Stimulated activated CD4-positive, alpha-beta T cell treated with anti-CD3 and anti-CD28 coated beads, Interleukin-4, amount 100 ng/mL, for 1 hour (primary cell): ENCODE measurements at places on chromosomes 5 and 9.

GRCh38 chr9:109088221-109088620, 31.5 kb downstream of the TMEM245 start:
- no peak for DNase-seq

DNA sequence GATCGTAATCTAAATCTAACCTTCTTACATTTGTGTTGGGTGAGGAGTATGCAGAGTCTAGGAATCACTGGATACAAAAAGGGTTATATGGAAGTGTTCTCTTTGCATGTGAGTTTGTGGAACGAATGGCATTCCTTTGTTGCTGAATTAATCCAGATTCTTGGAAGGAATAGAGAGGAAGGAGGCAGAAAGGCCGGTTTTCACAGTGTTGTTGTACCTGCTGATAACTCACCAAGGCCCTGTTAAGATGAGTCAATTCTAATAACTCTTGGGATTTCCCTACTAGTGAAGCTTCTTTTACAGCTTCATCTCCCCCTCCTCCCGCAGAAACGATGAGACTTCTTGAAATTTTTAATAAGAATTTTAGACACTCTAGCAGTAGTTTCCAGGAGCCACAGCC, 84.0 kb downstream of the ZSWIM6 start:
- no peak for DNase-seq

DNA sequence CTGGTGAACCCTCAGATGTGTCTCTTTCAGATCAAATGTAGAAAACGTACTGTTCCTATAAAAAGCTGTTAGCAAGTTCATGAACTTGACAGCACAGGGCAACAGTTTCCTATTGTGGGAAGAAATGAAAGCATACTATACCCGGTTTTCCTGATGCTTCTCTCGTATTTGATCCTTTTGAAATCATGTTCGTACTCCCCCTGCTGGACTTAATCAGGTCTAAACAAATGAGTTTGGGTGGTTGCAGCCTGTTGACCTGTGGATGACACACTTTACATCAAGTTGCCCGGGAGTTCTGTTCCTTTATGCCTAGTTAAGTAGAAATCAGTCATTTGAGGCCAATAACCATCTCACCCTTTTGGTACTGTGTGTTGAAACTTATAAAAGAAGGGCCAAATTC, 1992.3 kb downstream of the MAT2B start:
- no peak for DNase-seq

DNA sequence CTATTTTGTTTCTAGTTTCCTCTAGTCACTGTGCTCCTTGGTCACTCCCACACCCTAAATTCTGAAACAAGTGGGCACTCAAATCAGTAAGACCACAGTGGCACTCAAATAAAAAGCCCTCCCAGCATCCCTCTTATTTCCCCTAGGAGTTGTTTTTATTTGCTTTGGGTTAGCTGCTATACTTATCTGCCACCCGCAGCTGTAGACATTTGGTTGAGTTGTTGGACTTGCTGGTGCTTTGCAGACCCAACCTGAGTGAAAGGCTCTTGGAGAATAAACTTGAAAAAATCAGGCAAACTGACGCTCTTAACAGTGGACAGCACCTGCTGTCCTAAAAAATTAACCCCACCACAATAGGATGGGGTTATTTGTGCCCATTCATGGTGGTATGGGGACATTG, 203.0 kb downstream of the SPATA31A6 start:
- DNase-seq: no peak

GRCh38 chr5:26003966-26004365, 1034.4 kb downstream of the CDH9 start:
- DNase-seq: no peak

- DNase-seq: no peak
These were observed 65.0 kb upstream of the CTXN3 start for GRCh38 chr5:127583866-127584265.

GRCh38 chr9:105921057-105921726, 226.9 kb downstream of the TMEM38B start:
- DNase-seq: no peak

GRCh38 chr5:37005946-37006540, 129.5 kb downstream of the NIPBL start:
- DNase-seq: no peak

DNA sequence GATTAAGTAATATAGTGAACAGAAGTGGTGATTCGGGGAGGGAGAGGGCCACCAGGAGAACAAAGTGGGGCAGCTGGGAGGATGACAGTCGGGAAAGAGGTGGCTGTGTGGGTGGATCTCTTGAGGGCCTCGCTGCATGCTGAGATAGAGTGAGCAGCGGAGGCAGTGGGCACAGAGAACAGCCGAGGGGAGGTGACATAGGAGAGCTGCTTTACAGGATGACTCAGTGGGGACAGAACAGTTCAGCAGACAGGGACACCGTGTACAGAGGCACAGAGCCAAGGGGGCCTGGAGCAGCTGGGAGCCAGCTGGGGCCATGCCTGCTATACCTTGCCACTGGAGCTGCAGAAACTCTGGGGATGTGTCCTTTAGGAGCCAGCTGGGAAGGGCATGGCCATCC, 273.9 kb downstream of the GADD45G start:
- DNase-seq: no peak

- no peak for DNase-seq
These were observed 3.3 kb upstream of the CLTA start for GRCh38 chr9:36187414-36187813.

DNA sequence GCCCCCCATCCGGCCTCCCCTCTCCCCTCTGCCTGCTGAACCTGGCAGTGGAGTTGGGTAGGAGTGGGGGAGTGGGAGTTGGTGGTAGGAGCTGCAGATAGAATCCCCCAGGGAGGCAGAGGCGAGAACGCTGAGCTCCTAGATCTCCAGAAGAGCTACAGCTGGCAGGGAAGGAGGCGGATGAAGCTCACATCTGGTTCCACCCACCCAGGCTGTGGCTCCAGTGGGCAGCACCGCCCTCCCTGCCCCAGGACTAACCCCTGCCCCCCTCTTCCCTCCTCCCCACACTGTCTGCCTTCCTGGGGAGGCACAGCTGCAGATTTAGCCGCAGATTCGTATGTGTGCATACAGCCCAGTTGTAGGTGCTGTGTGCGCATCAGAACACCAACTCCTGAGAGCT, 34.2 kb downstream of the C9orf50 start:
- DNase-seq: no peak

DNA sequence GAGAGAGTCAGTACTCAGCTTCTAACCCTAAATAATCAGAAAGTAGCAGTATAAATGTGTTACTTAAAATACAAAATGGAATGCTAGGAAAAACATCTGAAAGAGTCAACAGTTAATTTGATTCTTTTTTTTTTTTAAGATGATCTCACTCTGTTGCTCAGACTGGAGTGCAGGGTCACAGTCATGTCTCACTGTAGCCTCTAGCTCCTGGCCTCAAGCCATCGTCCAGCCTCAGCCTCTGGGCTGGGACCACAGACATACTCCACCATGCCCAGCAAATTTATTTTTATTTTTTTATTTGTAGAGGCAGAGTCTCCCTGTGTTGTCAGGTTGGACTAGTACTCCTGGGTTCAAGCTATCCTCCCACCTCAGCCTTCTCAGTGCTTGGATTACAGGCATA, 424.9 kb downstream of the IRX2 start:
- DNase-seq: no peak

- no peak for DNase-seq
These were observed 17.9 kb downstream of the MIGA2 start for GRCh38 chr9:129054163-129054851.

GRCh38 chr5:141992349-141992963, 20.4 kb downstream of the GNPDA1 start:
- DNase-seq: peak; percentile 79

GRCh38 chr9:122113574-122113973, 20.5 kb upstream of the TTLL11 start:
- DNase-seq: no peak

GRCh38 chr5:140083120-140083519, 30.8 kb upstream of the PURA start:
- DNase-seq: no peak

GRCh38 chr5:14218480-14218879, 75.3 kb downstream of the TRIO start:
- no peak for DNase-seq

DNA sequence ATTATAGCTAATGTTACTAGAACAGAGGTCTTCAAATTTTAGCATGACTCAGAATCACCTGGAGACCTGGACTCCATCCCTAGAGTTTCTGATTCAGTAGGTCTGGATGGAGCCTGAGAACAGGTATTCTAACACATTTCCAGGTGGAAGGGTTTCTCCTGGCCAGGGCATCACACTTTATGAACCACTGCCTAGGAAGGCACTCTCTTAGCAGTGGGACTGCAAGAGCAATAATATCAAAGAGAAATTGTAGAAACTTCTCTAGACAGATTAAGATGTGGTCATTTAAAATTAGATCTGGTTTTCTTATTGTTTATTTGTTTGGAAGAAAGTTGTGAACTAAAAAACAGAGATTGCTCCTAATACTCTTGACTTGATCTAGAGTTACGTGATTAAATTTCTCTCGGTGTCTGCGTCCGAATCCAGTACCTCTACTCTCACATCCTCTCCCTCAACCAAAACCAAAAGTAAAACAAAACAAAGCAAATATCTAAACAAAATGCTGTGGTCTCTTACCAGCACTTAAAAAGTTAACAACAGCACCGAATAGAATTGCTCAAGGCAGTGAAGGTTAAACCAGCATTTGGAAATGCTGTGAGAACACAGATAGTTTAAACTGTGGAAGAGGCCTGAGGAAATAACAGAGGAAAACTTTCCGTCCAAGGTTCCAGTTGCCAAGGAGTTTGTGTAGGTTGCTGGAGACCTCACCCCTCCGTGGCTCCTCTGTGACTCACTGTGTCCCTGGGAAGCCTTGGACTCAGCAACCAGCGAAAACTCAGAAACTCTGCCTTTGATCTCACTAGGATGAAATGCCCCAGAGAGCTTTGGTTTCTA, 193.4 kb downstream of the ARRDC3 start:
- DNase-seq: no peak

DNA sequence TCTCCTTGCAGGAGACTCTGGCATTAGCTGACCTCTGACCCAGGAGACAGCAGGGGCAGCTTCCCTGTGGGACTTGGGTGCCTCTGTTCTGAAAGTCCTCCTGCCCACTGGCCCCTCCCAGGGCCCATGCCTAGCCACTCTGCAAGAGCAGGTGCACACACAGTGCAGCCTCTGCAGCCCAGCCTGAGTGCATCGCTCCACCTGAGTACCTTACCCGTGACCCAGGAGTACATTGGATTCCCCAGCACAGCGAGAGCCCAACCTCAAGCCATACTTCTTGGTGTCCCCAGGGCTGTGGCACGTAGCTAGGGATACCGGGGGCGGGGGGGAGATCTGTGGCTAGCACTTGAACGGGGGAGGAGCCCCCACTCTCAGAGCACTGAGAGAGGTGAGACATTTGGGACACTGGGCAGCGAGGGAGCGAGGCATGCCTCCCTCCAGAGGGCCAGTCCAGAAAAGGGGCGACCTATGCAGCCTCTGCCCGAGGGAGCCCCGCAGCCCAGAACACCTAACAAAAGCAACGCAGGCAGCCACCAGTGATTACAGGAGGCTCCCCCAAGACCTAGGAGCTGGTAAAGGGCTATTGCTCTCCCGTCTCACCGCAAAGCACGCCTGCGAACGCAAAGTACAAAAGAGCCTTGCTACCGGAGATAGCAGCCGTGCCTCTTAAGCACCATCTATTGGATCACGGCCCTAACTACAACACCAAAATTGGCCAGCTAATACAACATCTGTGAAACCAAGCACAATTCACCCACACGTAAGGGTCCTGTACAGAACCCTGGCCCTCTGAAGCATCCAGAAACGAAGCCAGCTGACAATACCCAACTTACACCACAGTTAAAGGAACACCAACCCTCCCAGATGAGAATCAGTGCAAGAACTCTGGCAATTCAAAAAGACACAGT, 826 bp upstream of the PRDM9 start:
- DNase-seq: no peak

- no peak for DNase-seq
These were observed 10.9 kb upstream of the LRRC14B start for GRCh38 chr5:180286-180918.

DNA sequence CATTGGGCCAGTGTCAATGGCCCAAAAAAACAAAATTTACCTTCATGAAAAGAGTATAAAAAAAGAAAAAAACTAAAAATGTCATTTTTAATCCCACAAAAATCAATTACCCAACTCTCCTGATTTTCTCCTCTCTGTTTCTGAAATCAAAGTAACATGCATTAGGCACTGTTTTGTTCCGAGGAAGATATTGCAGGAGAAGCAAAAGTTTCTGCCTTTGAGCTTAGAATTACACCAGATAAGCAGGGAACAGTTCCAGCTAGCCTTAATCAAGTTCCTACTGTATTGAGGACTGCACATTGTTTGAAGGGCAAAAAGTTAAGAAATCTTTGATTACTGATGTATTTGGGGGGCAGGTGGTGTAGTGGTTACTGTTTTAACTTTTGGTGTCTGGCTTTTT, 1.1 kb upstream of the PRKAA1 start:
- no peak for DNase-seq

DNA sequence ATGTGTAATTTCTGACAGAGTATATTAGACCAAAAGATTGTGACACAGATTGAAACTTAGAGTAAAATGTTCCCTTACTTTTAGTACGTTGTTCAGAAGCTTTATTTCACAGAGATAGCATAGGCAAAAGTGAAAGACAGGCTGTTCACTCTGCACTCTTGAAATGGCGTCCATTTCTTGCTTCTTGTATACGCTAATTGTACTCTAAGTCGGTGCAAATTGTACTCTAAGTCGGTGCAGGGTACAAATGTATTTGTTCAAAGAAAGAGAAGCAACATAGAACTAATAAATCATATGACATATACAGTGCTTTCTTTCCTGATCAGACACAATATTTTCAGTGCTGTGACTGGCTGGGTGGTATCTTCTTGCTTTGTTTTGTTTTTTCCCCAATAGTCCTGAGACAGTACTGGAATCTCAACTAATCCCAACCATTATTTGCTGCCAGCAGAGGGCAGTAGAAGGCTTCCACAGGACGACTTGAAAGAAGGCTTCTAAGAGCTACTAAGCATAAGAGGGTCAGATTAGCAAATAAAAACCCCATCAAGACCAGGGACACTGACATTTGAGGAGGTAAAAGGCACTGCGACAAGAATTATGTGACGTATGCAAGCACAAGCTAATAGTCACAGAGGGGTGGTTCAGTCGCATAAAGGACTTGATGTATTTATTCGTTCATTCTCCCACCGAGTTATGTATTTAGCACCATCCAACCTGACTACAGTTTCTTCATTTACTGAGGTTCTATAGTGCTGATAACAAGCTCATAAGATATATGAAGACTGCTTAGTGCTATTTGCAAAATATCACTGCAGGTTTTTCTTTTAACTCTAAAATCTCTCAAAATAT, 831.8 kb downstream of the TAF11L14 start:
- peak; percentile 10 for DNase-seq

- DNase-seq: no peak
These were observed 69.1 kb downstream of the GDNF start for GRCh38 chr5:37770786-37771185.

DNA sequence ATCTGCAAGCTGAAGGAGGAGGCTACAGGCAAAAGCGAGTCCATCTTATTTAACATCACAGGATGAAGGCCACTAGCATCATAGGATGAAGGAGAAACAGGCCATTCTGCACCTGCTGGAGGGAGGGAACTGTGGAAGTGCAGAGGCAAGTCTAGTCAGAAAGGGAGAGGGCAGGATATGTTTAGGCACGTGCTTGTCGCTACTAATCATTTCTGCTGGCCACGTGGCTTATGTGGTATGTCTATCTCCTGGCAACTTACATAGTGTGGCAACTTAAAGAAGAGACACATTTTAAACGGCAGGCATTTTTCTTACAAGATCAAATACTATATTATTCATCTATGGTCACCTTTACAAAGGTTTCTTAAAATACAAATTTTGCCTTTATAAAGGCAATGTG, 74.0 kb downstream of the GNAQ start:
- DNase-seq: no peak
